Cerebellar nuclear complex (tissue), 1 donor: ENCODE measurements at places on chromosomes 13 and 19.
A peak's percentile ranks its signal among the peaks of the same experiment; 100 is the strongest.

GRCh38 chr13:46339035-46339666, 47.9 kb downstream of the RUBCNL start:
- DNase-seq, result no peak

GRCh38 chr13:94384231-94384905, 95.1 kb downstream of the DCT start:
- DNase-seq, result no peak

- no peak for DNase-seq
Observed at GRCh38 chr13:78022164-78022877, 103.7 kb upstream of the EDNRB start.

- no peak for DNase-seq
Observed at GRCh38 chr13:89684896-89685295, 1662.6 kb upstream of the MIR17HG start.

GRCh38 chr13:33992881-33993336, 175.0 kb downstream of the RFC3 start:
- DNase-seq, result no peak

DNA sequence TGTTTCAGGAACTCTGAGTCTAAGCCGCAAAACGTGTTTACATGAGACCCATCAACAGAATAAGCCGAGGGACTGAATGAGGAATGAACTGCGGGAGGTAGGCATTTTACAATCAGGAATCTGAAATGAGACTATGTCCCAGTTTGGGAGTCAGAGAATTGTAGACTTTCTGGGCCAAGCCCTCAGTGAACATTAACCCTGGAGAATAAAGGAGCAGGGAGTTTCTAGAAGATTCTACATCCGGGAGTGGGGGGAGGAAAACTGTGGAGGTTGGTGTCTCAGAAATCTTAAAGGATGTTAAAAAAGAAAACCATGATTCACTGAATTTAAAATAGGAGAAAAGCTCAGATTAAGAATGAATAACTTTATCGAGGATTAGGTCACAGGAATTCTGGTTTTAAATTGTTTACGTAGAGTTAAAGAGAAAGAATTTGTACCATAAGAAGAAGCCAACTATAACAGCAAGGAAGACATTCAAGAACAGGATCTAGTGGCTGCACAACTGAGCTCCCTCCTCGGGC, 18.5 kb downstream of the RFX2 start:
- no peak for DNase-seq

- DNase-seq, result no peak
Observed at GRCh38 chr13:49731766-49732165, 40.5 kb upstream of the EBPL start.

- no peak for DNase-seq
Observed at GRCh38 chr13:113350065-113350937, 13.6 kb downstream of the GRTP1 start.

DNA sequence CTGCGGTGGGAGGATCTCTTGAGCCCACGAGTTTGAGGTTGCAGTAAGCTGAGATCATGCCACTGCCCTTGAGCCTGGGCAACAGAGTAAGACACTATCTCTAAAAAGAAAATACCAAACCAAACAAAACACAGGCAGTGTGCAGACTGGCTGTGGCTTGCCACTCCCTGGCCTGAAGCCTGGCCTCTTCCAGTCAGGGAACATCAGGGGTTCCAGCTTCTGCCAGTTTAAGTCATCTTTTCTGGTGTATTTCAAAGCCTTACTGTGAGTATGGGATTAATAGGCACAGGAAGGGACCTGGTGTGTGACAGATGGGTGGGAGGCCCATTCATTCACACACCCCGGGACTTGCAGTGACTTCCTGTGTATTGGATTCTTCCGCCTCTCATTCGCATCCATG, 27.0 kb upstream of the F2RL3 start:
- DNase-seq, result no peak

GRCh38 chr13:66400292-66400691, 829.8 kb downstream of the PCDH9 start:
- no peak for DNase-seq

DNA sequence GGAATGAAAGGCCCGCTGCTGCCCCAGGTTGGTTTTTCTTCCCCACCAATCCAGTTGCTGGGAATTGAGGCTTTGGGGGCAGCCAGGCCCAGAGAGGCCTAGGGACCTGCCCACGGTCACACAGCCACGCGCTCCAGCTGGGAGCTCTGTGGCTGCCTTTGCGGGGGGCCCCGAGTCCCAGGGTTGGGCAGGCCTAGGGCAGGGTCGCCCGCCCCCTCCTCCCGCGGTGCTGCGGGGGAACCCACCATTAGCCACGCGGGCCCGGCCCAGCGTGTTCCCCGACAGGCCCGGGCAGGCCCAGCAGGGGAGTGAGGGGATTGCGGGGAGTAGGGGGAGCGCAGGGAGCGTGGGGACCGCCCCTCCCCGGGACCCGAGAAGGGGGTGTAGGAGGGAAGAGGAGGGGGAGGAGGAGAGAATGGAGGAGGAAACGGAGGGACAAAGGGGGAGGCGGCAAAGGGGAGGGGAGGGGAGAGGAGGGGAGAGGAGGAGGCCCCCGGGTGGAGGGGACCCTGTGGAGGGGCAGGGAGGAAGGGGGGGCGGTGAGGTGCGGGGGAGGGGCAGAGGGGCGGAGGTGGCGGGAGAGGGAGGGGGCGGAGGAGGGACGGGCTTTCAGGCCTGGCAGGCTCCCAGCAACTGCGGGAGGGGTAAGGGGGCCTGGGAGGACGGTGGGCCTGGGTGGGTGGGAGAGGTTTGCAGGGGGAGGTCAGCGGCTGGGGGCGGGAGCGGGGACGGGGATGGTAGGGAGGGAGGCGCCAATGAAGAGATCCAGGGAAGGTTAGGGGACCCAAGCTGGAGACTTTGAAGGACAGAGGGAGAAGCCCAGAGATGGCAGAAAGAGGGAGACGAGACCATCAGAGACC, 12.9 kb upstream of the TLE2 start:
- no peak for DNase-seq

- no peak for DNase-seq
Observed at GRCh38 chr13:31703780-31704179, 35.5 kb upstream of the RXFP2 start.

- DNase-seq, result peak; percentile 29
Observed at GRCh38 chr13:29508130-29508875, 87.2 kb downstream of the SLC7A1 start.

DNA sequence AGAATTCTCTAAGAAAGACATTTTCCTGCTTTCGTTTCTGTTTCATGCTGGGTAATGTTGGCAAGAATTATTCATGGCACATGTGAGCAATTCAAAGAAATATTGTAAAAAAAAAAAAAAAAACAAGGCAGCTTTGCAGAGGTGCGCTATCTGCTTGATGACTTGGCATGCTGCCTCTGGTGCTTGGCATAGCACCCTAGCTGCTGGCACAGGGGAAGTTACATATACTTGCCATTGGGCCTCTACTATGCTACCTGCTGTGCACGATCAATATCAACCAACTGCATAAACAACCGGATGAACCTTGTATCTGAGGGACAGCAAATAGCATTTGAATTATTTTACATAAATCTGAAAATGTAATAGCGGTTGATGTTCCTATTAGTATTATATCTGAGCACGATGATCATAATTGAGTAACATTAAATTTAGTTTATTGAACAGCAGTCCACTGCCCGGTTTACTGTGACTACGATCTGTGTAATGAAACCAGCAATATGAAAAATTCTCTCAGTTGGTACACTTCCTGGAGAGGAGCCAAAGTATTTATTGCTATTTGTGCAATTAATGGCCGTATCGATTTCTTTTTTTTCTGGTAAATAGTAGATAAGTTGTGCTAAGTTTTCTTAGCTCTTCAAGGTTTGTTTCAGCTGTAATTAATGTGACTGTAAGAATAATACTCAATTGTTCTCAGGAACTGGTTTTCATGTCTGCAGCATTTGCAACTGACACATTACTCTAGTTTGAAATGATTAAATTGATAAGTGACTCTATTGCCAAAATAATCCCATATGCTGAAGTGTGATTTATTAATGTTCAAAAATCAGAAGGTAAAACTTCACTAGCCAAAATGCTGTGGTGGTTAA, 717.3 kb downstream of the DACH1 start:
- DNase-seq, result no peak

DNA sequence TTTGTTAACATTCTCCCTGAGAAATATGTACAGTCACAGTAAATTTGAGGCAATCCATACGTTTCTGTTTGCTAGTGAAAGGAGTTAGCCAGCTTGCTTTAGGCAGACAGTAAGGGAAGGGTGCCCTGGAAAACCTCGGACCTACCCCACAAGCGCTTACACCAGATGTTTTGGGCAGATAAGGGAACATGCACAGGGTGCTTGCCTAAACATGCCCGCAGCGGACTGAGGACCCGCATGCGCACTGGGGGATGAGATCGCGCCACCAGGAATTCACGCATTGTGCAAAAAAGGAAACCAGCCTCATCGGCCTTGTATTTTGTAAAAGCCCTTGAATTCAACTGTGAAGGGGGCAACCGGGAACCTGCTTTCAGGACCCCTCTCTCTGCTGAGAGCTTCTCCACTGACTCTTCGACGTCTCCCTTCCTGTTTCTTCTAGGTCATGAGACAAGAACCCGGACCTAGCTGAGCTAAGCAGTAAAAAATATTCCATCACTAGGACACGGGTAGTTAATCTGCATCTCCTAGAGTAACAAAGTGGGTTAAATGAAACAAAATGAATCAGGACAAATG, 1399.2 kb upstream of the ATXN8OS start:
- no peak for DNase-seq

- no peak for DNase-seq
Observed at GRCh38 chr13:80239571-80240255, 101.2 kb downstream of the SPRY2 start.

GRCh38 chr13:113635709-113636108, 22.3 kb downstream of the ATP4B start:
- no peak for DNase-seq

GRCh38 chr19:12930002-12930645, 3.4 kb downstream of the FARSA start:
- no peak for DNase-seq

- DNase-seq, result no peak
Observed at GRCh38 chr13:79710376-79710775, 229.4 kb downstream of the NDFIP2 start.

DNA sequence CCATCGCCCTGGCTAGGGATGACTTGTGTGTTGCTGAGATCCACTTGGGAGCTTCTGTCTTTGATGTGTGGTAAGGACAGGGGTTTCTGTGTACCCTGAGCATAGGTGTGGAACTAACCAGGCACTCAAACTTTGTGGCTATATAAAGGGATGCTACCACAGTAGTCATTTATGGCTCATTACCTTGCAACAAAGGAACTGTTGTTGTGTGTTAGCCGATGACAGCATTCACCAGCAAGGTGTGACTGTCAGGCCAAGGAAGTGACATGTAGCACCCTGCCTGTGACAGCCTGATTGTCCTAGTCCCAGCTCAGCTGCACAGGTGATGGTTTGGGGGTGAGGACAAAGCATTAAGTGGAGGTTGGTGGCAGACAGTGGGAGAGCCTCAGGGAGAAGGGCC, 73.6 kb downstream of the COG3 start:
- DNase-seq, result no peak

DNA sequence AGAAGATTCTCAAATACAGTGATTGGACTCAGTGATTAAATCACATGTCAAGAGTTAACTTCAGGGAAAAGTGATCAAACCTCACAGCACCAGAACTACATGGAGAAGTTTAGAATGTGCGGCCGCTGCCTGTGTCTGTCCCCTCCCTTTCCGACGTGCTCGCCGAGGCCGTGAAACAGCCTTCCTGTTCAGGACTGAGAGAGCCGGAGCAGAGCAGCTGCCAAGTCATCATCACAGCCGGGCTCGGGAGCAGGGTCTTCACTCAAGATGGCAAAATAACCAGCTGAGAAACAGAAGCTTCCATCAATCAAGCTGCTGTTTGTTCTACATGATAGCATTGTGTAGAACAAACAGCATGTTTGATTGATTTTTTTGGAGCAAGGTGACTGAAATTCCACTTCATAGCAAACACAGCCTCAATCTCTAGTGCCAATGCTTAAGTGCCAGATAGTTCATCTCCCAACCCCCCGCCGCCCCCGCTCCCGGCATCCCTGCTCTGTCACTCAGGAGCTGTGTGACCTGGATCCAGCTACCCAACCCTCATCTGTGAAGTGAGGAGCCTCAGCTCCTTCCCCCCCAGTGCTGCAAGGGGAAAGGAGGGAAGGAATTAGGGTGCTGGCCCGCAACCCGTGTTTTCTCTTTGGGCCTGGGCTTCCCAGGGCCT, 70.6 kb downstream of the HSPH1 start:
- no peak for DNase-seq

- no peak for DNase-seq
Observed at GRCh38 chr19:55777528-55777927, 8.6 kb downstream of the RFPL4AL1 start.

GRCh38 chr19:8242211-8242821, 33.1 kb downstream of the CERS4 start:
- DNase-seq, result no peak

DNA sequence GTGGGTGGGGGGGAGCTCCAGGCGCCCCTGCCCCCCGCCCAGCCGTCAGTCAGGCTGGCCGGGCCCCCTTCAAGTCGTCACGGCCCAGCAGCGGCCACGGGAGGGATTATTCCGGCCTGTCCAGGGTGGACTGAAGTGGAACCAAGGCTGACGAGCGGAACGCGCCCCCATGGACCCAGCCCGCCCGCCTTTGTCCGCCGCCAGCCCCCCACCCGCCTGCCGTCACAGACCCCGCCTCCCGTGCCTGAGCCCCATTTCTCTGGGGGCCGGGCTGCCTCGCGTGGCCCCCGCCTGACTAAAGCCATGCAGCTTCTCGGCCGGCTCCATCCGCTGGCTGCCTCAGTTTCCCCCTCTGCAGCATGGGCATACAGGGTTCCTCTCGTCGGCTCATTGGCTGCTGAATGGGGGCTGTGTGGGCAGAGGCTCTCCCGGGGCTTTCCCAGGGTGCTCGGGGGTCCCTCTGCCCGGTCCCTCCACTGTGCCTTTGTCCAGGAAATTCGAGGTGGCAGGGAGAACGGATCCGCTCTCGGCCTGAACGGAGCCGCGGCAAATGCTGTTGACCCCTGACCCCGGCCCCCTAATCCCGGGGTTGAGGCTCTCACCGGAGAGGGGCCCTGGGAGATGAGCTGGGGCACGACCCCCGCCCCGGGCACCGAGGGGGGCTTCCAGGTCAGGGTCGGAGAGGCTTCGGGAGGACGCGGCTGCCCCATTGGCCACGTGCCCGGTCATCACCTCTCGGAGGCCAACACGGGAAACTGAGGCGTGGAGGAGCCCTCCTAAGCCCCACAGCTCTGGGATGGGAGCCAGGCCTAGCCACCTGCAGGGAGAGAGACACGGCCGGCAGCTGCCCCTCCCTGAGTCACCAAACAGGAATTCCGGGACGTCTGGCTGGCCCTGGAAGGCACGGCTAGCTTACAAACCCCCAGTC, 27.4 kb downstream of the EFNA2 start:
- no peak for DNase-seq
